HepG2 (cell line): ENCODE measurements at places on chromosomes 7 and 10. TPM values are rescaled to one million over a fixed set of nuclear protein-coding genes. Genes with fewer than 3 reads are reported as not detected.

DNA sequence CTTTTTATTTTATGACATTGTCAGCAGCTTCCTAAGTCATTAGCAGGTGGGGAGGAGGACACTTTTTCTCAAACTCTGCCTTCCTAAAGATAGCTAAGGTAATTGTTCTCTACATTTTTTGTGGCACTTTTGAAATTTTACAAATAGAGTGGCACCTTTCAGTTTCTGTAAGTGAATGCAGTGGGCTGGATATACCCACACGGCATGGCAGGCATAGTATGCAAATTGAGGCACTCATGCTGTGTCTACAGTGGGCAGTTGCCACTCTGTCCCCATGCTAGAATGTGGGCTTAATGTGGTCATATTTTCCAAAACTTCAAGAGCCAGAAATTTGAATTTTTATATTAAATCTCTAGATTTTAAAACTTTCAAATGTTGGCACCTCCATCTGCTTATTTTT is 12.8 kb upstream of the SH3PXD2A start:
- no peak overlapping the region for H3K4me3 ChIP-seq
- H3K27ac ChIP-seq = no peak overlapping the region
- H3K27me3 ChIP-seq = no peaks in the 10 kb centered on the region
- no peaks in the 10 kb centered on the region for H3K36me3 ChIP-seq

GRCh38 chr7:99097730-99098129 is 46.2 kb downstream of the SMURF1 start:
- no peak for DNase-seq
- no peaks in the 10 kb centered on the region for H3K36me3 ChIP-seq
- H3K4me1 ChIP-seq = peaks cover 76% of the 10 kb centered on the region
- H3K27me3 ChIP-seq = no peaks in the 10 kb centered on the region
- peak overlapping the region; percentile 98 for H3K27ac ChIP-seq

DNA sequence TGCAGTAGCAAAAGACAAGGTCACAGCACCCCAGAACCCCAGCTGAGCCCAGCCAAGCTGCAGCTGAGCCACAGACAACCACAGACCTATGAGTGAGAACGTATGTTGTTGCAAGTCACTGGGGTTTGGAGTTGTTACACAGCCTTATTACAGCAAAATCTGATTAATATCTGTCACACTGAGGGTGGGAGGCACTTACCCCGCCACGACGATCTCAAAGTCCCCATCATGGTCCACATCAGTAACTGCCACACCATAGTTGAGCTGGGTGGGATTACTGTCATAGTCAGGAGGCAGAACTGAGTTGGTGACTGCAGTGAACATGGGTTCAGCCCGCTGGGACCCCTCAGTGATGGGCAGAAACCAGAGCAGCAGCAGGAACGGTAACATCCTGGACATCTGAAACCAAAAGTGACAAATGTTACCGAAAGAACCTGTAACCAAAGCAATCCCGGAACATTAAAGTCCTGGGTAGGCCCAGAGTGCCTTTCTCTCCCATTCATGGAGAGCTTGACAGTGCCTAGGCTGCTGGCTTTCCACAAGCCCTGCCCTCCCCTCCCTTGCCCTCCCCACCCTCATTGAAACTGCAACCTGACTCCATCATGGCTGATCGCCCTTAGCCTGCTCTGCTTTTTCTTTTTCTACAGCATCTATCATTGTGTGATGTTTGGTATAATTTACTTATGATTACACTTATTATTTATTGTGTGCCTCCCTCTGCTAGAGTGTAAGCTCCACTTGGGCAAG is 19.3 kb downstream of the CRTAC1 start:
- no peak overlapping the region for H3K4me3 ChIP-seq
- no peaks in the 10 kb centered on the region; the same call in 1 of the 2 replicates for H3K27me3 ChIP-seq
- H3K36me3 ChIP-seq = no peaks in the 10 kb centered on the region
- H3K4me1 ChIP-seq = no peaks in the 10 kb centered on the region
- H3K27ac ChIP-seq = no peak overlapping the region

GRCh38 chr7:38630720-38631673 is at the start of gene AMPH:
Gene AMPH (minus strand): TSS chr7:38631373. CDS start chr7:38631351, 22 bp downstream.
- no peaks in the 10 kb centered on the region for H3K4me1 ChIP-seq
- no peak within 1 kb of the TSS for H3K4me3 ChIP-seq
- DNase-seq = no peak
- H3K27ac ChIP-seq = no peak within 1 kb of the TSS
- no peaks in the 10 kb centered on the region for H3K36me3 ChIP-seq
- peaks cover 22% of the 10 kb centered on the region; the same call in 2 of the 3 replicates for H3K27me3 ChIP-seq

DNA sequence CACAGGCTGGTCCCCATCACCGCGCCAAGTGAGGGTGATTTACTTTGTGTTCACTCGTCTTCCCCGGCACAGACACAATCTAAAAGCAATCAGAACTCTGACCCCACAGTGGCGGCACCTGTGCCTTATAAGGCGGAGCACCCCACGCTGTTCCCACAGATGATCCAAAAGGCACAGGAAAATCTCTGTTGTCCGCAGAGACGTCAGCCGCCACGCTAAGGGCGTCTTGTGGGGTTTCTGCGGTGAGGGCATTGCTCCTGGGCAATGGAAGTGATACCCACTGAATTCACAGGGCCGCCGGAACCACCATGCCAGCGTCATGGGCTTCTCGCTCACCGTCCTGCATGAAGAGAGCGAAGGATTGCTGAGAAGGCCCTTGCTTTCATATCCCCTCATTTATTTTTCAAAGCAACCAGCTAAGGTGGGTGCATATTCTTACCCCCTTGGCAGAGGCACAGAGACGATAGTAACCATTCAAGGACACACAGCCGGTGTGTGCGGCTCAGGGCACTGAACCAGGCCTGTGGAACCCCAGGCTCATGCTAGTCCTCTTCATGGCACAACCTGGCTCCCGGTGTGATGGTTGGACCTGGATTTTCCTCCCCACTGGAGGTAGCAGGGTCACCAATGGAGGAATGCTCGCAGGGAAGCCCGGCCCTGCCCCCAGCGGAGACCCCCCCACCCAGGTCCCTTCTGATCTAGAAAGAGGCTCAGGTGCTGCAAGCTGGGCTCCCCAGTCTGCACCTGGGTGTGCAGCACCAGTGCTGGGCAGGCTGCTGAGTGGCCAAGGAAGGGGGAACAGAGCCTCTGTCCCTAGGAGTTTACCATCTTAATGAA is 279.0 kb downstream of the TCERG1L start:
- H3K36me3 ChIP-seq = no peaks in the 10 kb centered on the region
- no peak overlapping the region for H3K27ac ChIP-seq
- H3K4me3 ChIP-seq = no peak overlapping the region
- peaks cover 32% of the 10 kb centered on the region; the same call in 2 of the 3 replicates for H3K27me3 ChIP-seq
- no peaks in the 10 kb centered on the region for H3K4me1 ChIP-seq

DNA sequence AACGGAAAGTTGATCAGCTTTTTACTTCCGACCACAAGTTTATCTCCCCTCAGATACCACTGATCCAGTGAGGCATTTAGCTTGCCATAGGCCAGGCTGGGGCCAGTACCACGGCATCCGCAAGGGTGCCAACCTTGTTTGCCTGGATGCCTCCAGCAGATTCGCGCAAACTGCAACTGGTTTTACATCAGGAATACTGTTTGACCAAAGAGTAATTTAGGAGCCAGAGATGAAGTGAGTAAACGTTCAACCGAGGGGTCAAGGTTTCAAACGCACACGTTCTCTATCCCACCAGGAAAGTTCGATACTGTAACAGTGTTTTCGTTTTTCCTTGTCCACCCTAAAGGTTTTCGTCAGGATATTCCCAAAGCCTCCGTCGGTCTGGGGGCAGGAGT is 266 bp upstream of the MDFIC start:
- H3K4me1 ChIP-seq = peaks cover 19% of the 10 kb centered on the region
- no peaks in the 10 kb centered on the region for H3K36me3 ChIP-seq
- DNase-seq = no peak
- H3K27ac ChIP-seq = no peak overlapping the region

GRCh38 chr7:148503900-148504487 is 86.6 kb upstream of the C7orf33 start:
- no peaks in the 10 kb centered on the region for H3K4me1 ChIP-seq
- H3K27ac ChIP-seq = no peak overlapping the region
- H3K4me3 ChIP-seq = no peak overlapping the region
- DNase-seq = no peak

- no peak overlapping the region for H3K27ac ChIP-seq
- H3K27me3 ChIP-seq = no peaks in the 10 kb centered on the region; the same call in 1 of the 3 replicates
- H3K4me1 ChIP-seq = no peaks in the 10 kb centered on the region
- H3K4me3 ChIP-seq = no peak overlapping the region
- no peaks in the 10 kb centered on the region for H3K36me3 ChIP-seq
Measured at GRCh38 chr7:45625714-45626440, 51.7 kb downstream of the ADCY1 start.

DNA sequence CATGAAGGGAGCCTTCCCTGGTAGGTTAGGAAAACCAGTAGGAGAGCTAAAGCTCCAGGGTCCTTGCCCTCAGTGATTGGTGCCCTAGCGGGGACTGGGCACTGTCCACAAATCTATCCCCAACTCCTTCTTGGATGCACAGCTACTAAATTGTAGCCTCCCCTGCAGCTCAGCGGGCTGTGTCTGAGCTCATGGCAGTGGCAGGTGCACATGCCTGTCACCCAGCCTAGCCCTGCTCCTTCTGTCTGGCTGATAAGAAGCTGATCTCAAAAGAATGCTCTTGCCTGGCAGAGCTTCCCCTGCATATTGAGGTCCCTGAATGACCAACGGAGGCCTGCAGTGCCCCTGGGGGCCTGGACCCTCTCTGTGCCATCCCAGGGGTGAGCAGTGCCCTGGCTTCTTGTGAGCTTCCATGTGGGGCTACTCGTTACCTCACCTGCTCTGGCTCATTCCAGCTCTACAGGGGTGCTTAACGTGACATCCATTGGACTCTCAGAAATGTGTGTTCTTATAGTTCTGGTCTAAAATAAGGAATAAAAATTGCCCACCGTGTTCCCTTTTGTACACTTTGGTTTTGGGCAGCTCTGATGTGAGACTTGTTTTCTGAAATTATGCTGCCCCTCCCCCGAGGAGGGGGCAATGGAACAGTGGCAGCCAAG is 59.8 kb upstream of the ANTXRL start:
- peaks cover 24% of the 10 kb centered on the region; the same call in 2 of the 3 replicates for H3K27me3 ChIP-seq
- DNase-seq = no peak
- H3K36me3 ChIP-seq = no peaks in the 10 kb centered on the region
- no peak overlapping the region for H3K27ac ChIP-seq
- H3K4me3 ChIP-seq = no peak overlapping the region

GRCh38 chr7:30760514-30761213 is 8.7 kb downstream of the INMT start:
- no peak for DNase-seq
- no peaks in the 10 kb centered on the region for H3K36me3 ChIP-seq
- H3K27me3 ChIP-seq = peaks cover 3% of the 10 kb centered on the region; the same call in 1 of the 3 replicates
- no peak overlapping the region for H3K27ac ChIP-seq

DNA sequence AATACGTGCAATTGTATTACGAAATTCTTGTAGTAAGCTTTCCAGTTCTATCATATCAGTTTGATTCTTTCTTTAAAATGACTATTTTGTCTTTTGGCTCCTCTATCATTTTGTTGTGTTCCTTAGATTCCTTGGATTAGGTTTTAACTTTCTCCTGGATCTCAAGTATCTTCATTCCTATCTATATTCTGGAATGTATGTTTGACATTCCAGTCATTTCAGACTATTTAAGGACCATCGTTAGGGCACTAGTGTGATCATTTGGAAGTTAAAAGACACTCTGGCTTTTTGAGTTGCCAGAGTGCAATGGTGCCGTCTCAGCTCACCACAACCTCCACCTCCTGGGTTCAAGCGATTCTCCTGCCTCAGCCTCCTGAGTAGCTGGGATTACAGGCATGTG is 45.7 kb upstream of the SFTPD start:
- H3K27ac ChIP-seq = no peak overlapping the region
- no peak overlapping the region for H3K4me3 ChIP-seq
- no peaks in the 10 kb centered on the region for H3K36me3 ChIP-seq
- DNase-seq = no peak

DNA sequence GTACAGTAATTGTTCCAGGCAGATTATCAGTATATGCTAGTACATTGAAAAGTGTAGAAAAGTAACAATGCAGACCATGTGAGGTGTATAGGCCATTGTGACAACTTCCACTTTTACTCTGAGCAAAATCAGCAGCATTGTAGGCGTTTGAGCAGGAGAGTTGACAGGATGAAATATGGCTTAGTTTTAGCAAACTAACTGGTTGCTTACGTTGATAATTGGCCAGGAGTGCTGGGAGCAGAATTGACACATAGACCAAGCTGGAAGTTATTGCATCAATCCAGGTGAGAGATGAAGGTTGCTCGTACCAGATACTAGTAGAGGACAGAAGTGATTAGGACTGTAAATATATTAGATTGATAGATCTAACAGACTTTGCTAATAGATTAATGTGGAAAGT is 46.0 kb downstream of the LCOR start:
- H3K27me3 ChIP-seq = no peaks in the 10 kb centered on the region
- peaks cover 28% of the 10 kb centered on the region for H3K4me1 ChIP-seq
- no peak overlapping the region for H3K4me3 ChIP-seq
- DNase-seq = no peak
- no peak overlapping the region for H3K27ac ChIP-seq

GRCh38 chr10:91838199-91838598 is 40.0 kb downstream of the TNKS2 start:
- no peaks in the 10 kb centered on the region for H3K4me1 ChIP-seq
- no peak overlapping the region for H3K4me3 ChIP-seq
- peaks cover 73% of the 10 kb centered on the region; the same call in 2 of the 3 replicates for H3K36me3 ChIP-seq
- no peak overlapping the region for H3K27ac ChIP-seq
- no peaks in the 10 kb centered on the region for H3K27me3 ChIP-seq
- no peak for DNase-seq

DNA sequence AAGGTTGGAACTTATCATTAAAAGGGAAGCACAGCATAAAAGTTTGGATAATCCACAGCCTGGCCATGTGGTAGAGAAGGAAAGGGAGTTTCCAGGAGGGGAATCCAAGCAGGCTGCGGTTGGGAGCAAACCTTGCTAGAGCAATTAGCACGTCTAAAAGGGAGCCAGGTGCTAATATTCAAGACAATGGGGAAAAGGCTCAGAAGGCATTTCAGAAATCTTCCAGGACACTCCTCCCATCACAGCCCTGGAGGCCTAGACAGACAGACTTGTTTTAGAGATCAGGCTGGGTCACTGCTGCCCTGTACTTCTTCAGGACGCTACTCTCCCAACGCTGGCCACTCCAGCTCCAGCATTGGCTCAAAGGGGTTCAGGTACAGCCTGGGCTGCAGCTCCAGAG is 96.2 kb upstream of the KAT6B start:
- H3K4me1 ChIP-seq = no peaks in the 10 kb centered on the region
- H3K27me3 ChIP-seq = no peaks in the 10 kb centered on the region; the same call in 1 of the 2 replicates
- no peaks in the 10 kb centered on the region for H3K36me3 ChIP-seq
- H3K27ac ChIP-seq = no peak overlapping the region

DNA sequence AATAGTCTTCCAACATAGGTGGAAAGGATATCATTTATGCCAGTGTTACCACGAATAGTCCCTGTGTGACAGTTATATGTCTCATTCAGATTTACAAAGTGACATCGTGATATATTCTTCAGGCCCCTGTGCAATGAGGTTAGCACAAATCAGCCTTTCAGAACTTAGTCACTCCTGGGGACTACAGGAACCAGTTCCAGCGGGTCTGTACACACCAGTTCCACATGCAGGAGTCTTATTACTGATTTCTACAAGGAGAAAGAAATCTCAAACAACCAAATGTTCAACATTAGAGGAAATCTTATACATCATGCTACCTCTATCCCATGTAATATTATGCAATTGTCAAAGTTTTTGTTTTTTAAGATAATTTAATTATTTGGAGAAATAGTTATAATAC is 4.4 kb upstream of the WDR91 start:
- H3K27me3 ChIP-seq = no peaks in the 10 kb centered on the region; the same call in 2 of the 3 replicates
- DNase-seq = no peak
- no peak overlapping the region for H3K4me3 ChIP-seq
- H3K36me3 ChIP-seq = no peaks in the 10 kb centered on the region

PLPP4 gene
- polyA plus RNA-seq = not detected in 2 replicates

HSPB1 gene
- polyA plus RNA-seq = 38.6 and 58.7 TPM in 2 replicates

NXPH1 gene
- polyA plus RNA-seq = not detected in 2 replicates

TMEM229A gene
- not detected in 2 replicates for polyA plus RNA-seq
